ENCODE measurements at places on chromosomes 12 and 14. TPM values are rescaled to one million over a fixed set of nuclear protein-coding genes. Genes with fewer than 3 reads are reported as not detected.

The LAG3 gene
- 0.05 TPM for total RNA-seq

The DIO3 gene
- 0.03 TPM for total RNA-seq

The FGF23 gene
- not detected for total RNA-seq

The KLHDC1 gene
- not detected for total RNA-seq

GRCh38 chr12:127803545-127803944, 463.4 kb upstream of the TMEM132C start:
- DNase-seq = no peak

GRCh38 chr14:28412077-28412476, 354.5 kb upstream of the FOXG1 start:
- no peak for DNase-seq

DNA sequence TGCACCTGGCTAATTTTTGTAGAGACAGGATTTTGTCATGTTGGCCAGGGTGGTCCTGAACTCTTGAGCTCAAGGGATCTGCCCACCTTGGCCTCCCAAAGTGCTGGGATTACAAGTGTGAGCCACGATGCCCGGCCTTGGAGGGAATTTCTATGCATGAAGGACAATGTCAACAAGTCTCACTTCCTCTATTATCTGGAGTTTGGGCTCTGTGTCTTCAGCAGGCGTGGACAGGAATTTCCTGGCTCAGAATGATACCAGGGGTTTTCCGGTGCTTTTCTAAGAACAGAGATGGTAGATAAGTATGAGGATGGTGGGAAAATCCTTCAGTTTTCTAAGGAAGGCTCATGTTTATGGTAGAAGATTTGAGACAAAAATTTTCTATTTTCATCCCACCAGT, 75.0 kb upstream of the CCDC60 start:
- no peak for DNase-seq

- DNase-seq = no peak
Measured at GRCh38 chr12:25347716-25348592, 97.2 kb upstream of the KRAS start.

- DNase-seq = no peak
Measured at GRCh38 chr12:7373226-7373625, 69.4 kb downstream of the ACSM4 start.

DNA sequence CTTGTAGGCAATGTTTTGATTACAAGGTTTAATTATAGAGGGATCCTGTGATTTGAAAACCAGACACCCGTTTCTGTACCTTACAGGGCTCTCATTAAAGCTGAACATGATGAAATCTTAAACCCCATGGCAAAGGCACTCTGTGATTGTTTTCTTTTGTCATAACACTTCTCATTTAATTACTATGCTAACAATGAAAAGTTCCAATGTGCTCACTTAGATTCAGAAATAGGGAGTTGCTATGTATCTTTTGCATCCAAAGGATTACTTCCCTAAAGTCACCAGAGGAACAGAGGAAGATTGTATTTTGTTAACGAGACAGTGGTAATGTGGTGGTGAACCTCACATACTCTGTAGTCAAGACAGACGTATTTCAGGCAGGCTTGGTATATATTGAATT, 81.5 kb upstream of the MYF6 start:
- no peak for DNase-seq

DNA sequence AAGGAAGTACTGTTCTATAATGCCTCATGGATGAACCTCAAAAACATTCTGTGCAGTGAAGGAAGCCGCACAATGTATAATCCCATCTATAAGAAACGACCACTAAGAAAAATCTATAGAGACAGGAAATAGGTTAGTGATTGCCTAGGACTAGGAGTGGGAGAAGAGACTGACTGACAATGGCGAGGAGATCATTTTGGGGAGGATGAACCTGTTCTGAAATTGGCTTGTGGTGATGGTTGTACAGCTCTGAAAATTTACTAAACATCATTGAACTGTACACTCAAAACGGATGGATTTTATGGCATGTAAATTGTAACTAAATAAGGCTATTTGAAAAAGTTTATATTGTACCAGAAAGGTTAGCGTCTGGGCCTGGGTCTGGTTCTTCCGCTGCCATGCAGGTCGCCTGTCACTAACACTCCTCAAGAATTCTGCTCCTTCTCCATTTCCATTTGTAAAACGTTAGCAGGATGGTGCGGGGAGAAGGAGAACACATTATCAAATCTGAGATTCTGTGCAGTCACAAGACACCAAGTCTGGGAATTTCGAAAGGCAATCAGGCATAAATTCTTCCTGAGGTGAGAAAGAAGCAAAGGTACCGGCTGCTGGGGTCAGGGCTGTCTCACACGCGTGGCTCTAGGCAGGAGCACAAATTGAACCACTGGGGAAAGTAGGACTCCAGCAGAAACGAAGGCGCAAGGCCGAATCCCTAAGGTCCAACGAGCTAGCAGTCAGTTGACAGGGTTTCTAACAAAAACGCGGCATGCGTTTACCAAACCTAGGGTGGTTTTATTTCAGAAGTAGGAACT, 845 bp upstream of the COCH start:
- DNase-seq = no peak

GRCh38 chr12:70910666-70911065, 9.9 kb downstream of the PTPRR start:
- no peak for DNase-seq

DNA sequence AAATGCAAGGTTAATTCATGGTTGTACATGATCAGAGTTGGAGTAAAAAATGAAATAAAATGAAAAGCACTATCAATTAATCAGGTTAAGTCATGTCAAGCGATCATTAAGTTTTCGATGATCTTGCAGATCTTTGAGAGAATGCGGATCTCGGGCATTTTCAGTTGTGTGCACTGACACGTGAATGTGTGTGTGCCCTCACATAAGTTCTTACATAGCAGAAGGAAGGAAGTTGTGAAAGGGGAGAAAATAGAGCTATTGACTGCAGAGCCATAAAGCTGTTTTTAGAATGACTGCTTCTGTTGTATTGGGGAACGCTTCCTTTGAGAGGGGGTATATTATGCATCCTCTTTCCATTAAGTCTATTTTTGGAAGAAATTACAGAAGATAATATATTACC, 101.3 kb downstream of the HMGA2 start:
- no peak for DNase-seq

- DNase-seq = peak; percentile 83
Measured at GRCh38 chr14:75307700-75308379, 29.2 kb downstream of the FOS start.

DNA sequence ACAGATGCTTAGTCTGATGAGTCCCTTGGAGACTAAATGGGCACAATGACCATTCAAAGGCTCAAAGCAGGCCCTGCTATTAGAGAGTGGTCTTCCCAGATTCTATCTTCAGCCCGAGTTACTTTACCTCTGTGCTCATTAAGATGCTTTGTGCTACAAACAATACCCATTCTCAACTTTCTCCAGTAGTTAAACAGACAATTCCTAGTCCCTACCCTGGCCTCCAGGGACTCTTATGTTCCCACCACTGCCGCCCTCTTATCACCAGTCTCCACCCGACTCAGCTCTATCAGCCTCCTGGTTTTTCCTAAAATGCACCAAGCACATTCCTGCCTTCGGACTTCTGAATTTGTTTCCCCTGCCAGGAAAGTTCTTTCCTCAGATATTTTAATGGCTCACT, 25.6 kb upstream of the GPHB5 start:
- DNase-seq = no peak

DNA sequence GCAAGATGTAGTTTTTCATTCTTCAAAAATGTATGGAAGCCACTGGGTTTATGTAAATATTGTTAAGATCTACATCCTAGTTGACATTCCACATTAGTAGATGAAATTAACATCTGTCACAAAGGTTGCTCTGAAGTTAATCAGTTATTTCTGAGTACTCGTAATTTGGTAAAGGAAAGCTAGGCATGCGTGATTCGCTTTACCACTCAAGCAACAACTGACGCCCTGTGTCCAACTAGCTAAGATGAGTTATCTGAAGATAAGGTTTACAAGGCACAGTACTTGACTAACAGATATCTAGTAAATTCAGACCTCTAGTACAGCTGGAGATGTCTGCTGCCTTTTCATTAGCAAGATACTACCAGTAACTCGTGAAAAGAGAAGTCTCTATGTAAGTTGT, 14.1 kb downstream of the PRKD1 start:
- DNase-seq = no peak

GRCh38 chr12:124687174-124687902, 119.9 kb upstream of the NCOR2 start:
- no peak for DNase-seq

DNA sequence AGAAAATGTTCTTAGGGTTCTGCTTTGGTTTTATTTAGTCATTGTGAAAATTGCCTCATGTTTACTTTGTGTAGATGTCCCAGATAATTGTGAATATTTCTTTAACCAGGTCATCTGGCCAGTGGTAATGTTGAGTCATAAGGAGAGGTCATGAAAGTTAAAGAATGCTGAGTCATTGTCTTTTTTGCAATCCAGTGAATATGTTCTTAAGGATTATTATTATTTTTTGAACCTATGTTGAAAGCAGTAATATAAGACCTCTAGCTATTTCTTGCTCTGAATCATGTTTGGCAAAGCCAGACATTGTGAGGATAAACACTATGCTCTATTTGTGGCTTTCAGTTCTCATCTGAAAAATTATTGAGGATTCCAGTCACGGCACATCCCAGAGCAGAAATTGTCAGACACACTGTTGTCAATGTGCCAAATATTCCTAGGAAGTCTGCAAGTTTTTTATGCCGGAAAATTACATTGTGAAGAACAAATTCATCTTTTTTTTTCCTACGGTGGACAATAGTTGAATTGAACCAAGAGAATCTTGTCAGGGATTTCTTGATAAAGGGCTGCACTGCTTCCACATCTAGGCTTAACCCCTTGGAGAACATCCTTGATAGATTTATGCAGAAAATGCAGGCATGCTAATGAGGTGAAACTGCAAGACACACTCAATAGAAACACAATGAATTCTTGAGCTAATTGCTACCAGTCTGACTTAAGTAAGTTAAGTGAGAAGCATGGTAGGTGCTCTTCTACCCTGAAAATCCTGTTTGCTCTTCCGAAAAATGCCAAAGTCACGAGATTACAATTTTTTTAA, 369.6 kb downstream of the ATP23 start:
- peak; percentile 55 for DNase-seq

DNA sequence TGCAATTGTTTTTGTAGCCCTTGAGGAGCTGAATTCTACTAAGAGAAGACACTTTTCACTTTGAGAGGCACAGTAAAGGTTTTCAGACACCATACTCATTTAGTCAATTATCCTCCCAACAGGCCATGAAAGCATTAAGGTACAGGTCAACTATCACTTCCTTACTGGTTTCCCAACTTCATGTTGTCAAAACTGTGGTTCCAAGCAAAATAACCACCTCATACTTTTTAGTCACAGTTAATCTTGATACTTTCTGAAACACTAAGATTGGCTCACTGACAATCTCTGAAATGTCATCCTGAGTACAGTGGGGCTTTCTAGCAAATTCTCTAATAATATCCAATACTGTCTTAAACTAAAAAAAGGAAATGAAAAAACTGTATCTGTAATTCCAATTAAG, 71.7 kb downstream of the SLC2A13 start:
- DNase-seq = no peak

DNA sequence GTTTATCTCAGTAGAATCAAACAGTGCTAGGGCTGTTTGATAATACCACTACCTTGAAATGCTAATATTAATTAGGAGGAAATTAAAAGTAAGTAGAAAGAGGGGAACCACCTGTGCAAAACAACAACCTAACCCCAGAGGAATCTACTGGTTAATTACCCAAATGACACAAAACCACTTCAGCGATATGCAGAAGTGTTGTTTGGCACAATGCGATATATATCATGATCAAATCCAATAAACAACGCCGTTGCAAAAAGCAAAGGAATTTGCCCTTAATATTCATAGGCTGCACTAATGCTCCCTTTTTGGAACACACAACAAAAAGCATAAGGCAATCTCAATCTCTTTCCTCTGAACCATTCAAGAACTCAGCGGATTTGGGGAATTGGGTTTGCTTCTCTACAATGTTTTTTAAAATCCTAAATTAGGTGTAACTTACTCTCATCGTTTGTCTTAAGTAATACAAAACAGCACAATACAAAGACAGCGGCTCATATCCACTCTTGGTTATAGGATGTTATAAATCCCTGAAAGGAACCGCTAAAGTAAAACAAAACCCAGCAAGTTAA, 1.5 kb downstream of the MAP4K5 start:
- peak; percentile 6 for DNase-seq

DNA sequence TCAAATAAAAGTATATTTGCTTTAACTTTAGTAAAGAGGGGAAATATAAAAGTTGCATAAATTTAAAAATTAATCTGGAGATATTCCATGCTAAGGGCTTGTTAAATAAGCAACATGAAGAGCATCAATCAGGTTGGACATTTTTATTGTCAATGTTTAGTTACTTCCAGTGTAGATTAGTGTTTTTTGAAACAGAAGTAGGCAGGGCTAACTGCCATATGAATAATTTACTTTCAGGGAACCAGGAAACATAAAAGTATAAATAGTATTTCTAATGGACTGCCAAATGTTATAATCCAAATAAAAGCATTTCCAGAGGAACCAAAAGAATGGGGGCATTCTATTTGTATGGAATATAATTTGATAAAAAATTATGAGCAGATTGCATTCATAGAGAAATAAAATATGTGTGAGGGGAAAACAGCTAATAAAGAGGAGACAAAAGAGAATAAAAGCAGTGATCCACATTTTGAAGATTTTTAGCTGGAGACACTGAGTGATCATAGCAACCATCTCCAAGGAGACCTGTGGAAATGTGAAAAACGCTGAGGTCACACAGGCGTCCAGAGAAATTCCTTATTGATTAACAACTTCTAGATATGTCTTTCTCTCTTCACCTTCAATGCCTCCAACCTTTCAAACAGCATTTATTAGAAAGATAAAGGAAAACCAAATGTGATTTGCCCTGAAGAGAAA, 70.8 kb downstream of the SRGAP1 start:
- DNase-seq = peak; percentile 46

DNA sequence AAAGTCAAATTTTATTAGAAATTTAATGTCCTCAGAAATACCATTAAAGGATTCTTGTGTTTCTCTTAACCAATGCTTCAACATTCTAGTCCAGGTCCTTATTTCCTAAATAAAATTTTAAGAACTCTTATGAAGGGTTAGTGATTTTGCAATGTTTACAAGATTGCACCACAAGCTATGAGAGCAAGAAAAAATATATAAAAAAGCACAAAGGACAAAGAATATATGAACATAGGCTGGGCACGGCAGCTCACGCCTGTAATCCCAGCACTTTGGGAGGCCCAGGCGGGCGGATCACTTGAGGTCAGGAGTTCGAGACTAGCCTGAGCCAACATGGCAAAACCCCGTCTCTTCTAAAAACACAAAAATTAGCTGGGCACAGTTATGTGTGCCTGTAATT, 7.7 kb downstream of the RACGAP1 start:
- DNase-seq = no peak

DNA sequence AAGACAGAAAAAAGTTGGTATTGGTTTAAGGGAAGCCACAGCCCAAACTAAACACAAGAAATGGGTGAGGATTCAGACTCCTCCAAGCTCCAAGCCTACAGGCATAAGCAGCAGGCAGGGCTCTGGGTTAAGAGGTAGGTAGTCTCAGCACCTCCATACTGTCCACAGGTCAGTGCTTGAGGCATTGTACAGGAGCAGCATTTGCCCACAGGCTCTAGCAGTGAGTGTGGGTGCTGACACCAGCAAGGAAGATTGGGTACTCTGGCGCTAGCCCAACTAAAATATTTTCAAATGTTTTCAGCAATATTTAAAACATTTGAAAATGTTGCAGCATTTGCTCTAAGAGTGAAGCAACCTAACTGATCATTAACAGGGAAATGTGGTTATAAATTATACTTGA, 33.1 kb downstream of the FERMT2 start:
- no peak for DNase-seq

GRCh38 chr12:4116251-4117111, 157.1 kb upstream of the CCND2 start:
- peak; percentile 34 for DNase-seq

Data from HT-29 (cell line).